ENCODE measurements at places on chromosomes 2 and 18.

DNA sequence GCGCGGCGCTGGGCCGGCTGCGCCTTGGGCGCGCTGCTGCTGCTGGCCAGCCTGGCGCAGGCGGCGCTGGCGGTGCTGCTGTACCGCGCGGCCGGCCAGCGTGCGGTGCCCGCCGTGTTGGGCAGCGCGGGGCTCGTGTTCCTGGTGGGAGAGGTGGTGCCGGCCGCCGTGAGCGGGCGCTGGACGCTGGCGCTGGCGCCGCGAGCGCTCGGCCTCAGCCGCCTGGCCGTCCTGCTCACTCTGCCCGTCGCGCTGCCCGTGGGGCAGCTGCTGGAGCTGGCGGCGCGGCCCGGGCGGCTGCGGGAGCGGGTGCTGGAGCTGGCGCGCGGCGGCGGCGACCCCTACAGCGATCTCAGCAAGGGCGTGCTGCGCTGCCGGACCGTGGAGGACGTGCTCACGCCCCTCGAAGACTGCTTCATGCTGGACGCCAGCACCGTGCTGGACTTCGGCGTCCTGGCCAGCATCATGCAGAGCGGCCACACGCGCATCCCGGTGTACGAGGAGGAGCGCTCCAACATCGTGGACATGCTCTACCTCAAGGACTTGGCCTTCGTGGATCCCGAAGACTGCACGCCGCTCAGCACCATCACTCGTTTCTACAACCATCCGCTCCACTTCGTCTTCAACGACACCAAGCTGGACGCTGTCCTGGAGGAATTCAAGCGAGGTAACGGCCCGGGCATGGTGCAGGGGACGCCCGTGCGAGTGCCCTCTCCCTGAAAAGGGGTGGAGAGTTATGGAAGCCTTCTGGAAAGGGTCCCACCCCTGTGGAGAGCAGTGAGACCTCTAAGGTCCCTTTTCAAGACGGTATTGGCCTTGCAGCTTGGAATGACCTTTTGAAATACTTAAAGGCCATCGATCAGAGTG is 1.0 kb downstream of the CNNM3 start:
- DNase-seq: no peak

DNA sequence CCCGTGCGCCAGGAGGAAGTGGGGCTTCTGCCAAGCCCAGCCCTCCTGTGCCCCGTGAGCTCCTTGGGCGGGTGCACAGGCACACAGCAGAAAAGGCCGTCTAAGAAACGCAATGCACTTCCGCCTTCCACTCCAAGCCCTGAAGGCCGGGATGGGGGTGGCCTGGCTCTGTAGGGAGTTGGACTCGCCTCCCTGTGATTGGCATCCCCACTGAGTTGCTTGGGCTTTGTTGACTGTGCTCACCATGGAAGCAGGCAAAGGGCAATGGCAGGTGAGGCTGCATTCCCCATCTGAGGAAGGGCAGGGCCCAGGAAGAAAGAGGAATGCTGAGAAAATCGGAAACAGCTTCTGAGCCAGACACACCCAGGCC is 66.8 kb downstream of the CRACDL start:
- DNase-seq: no peak

DNA sequence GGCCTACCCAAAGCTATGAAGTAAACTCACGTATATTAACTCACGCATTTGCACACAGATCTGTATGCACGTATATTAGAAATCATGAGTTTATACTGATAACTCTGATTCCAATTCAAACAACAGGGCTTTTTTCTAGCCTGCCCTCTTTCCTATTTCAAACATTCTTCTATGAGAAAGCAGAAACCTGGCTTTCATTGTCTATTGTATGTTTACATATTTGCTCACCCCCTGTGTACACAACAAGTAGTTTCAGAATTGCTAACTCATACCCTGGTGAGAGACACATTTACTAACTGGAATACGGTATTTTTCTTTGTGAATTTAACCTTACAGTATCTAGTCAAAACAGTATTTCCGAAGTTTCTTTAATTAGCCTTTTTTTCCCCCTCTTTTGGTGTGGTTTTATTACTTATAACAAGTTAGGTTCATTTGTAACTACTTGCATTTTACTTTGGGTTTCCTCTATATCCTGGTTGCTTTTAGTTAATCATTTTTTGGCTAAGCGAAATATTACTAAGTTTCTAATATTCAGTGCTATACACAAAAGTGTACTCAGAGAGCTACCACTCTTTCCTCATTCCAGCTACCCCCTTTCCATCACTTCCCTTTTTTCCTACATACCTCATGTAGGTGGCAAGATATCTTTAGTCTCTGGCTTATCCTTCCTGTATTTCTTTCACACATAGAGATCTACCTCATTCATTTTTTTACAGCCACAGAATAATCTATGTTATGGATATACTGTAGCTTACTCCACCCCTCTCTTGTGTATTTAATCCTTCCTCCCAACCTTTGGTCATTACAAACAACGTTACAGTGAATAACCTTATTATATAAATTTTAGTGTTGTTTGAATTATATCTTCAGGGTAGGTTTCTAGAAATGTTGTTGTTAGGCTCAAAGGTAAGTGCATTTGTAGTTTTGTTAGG is 112.7 kb upstream of the BCL2L11 start:
- DNase-seq: no peak

DNA sequence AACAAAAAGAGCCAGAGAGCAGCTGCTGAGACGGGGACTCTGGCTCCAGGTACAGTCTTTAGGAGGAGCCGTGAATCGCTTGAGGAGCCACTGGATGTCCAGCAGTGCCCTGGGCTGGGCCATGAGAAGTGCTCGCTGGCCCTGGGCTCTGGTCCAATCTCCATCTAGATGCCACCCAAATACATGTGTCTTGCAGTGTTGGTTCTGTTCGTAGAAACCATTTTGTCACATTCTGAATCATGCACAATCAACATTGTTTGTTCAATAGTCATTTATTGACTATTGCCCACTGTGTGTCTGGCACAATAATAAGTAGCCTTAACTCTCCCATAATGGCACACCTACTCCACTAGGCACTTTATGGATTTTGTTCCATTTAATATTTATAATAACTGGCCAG is 26.1 kb downstream of the TYMS start:
- DNase-seq: no peak

GRCh38 chr2:44244135-44244871 is 31.0 kb upstream of the SLC3A1 start:
- DNase-seq: peak; percentile 85

- DNase-seq: peak; percentile 65
Measured at GRCh38 chr2:11234309-11234708, 79.0 kb downstream of the SLC66A3 start.

GRCh38 chr2:207766697-207767460 is 2.8 kb downstream of the FZD5 start:
- DNase-seq: peak; percentile 37

DNA sequence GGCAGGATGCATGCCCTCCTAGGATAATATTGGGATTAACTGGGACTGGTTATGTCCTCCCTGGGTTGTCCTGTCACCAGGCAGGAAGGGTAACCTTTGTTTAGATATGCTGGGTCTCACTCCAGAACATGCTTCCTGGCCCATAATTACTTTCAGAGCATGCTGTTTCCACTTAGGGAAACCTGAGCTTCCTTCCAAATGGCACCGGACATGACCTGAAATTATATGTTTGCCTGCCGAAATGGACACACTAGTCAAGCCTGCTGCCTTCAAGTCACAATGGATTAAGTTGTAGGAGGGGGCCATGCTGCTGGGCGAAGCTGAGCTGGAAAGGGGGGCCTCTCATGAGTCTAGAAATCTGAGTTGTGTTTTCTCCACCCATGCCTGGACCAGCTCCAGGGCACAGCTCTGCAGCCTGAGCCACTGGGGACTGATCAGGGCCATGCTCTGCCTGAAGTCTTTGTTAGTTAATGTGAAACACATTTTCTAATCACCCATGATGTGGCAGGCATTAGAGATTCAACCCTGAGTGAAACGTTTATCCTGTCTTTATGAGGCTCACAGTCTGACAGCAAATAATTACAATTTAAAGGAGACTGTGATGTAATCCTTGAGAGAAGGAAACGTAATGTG is 273.3 kb downstream of the TNS1 start:
- no peak for DNase-seq

- no peak for DNase-seq
Measured at GRCh38 chr2:7595206-7595605, 678.0 kb downstream of the RNF144A start.

All from hematopoietic multipotent progenitor cell treated with erythropoietin and hydrocortisone succinate and interleukin-3 and kit ligand, for 17 days (in vitro differentiated cells).